Thoracic aorta (tissue), 2 donors: ENCODE measurements at places on chromosomes 11 and 22.

GRCh38 chr11:84990141-84990540 lies 637.0 kb downstream of the DLG2 start:
- DNase-seq = no peak

DNA sequence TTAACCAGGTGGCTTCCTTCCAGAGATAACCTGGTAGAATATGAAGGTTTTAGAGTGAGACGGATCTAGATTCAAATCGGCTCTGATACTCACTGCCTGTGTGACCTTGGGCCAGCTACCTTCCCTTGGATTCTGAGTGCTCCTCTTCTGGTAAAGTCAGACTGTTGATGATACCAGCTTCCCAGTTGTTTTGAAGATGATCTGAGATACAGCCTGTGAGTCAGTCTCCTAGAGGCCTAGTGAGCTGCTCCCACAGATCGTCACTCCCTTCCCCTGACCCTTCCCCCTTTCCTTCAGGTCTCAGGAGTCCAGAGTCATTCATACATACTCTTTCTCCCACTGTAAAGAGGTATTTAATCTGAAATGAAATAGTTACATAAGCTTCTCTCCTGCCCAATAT lies 207.8 kb downstream of the GRIK4 start:
- no peak for DNase-seq

DNA sequence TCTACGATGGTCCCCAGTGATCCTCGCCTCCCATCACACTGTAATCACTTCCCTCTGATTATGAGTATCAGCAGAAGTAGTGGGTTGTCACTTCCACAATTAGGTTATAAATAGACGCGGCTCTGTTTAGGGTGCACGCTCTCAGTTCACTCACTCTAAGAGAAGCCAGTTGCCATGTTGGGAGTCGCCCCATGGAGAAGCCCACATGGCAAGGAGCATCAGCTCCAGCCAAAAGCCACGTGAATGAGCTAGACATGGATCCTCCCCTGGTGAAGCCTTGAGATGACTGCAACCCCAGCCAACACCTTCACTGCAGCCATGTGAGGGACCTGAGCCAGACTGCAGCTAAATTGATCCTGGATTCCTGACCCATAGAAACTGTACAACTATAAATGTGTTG lies 26.4 kb upstream of the MYOD1 start:
- DNase-seq = no peak

GRCh38 chr11:16603245-16603644 lies 135.2 kb upstream of the C11orf58 start:
- no peak for DNase-seq
